Right renal pelvis (tissue), 4 donors: ENCODE measurements at places on chromosomes 1 and 21.

GRCh38 chr1:147717051-147717705 is 43.2 kb downstream of the GJA5 start:
- peak; percentile 50 for DNase-seq

DNA sequence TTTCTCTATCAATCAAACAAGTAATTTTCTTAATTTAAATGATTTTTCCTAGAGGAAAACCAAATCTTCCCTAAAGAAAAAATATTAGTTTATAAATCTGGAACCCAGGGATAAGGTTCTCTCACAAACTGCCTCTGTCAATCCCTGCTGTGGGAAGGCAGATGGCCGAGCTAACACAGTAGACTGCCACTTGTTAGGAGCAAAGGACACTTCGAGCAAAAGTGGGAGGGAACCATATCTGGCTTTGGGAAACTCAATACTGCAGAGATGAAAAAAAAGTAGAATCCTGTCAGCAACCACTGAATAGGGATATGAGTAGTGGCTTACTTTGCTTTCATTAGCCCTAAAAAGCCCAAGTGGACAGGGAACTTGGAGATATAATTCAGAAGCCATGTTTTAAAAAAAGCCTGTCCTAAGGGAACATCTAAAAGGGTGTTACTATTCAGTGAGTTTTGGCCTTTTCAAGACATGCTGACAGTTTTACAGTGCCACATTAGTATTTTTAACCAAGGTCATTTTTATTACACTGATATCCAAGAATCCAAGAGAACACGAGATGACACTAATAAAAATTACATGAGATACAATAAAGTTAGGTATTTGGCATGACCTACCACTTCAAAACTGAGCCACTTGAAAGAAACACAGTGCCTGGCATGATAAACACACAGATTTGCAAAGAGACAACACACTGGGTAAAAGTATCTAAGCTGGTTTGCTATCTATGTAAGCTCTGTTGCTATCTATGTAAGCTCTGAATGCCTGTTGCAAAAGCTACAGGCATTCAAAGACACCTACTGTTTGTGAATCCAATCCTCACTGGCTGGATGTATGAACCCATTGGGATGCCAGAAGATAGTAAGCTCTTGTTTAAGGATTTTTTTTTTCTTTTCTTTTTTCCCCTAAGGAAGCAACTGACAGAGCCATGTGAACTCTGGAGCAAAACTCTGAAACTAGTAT is 21.4 kb downstream of the TEX38 start:
- no peak for DNase-seq

DNA sequence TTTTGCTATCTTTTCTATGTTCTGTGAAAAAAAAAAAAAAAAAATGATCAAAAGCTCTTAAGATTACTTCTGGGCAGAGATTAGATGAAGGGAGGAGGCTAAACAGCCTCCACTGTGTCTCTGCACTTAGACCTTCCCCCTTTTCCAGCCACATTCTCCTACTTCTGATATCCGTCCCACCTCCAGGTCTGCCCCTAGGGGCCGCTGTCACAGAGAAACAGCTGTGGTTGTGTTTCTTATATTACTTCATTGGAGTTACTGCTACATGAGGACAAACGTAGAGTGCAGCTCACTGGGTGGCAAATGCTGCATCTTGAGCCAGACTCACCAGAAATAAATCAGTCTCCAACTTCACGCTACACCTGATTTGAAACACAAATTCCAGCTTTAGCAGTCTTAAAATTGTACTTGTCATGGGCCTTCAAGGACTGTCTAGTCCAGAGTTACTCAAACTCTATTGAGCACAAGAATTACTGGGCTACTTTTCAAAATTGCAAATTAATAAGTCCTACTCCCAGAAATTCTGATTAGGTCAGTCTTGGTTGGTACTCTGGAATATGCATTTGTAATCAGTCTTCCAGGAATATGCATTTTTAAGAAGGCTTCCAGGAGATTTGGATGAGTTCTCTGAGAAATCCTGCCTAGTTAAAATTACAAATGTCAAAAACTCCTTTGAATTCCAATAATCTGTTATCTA is 125.2 kb upstream of the PTBP2 start:
- DNase-seq, result no peak

GRCh38 chr1:66563094-66563800 is 29.3 kb downstream of the SGIP1 start:
- no peak for DNase-seq

DNA sequence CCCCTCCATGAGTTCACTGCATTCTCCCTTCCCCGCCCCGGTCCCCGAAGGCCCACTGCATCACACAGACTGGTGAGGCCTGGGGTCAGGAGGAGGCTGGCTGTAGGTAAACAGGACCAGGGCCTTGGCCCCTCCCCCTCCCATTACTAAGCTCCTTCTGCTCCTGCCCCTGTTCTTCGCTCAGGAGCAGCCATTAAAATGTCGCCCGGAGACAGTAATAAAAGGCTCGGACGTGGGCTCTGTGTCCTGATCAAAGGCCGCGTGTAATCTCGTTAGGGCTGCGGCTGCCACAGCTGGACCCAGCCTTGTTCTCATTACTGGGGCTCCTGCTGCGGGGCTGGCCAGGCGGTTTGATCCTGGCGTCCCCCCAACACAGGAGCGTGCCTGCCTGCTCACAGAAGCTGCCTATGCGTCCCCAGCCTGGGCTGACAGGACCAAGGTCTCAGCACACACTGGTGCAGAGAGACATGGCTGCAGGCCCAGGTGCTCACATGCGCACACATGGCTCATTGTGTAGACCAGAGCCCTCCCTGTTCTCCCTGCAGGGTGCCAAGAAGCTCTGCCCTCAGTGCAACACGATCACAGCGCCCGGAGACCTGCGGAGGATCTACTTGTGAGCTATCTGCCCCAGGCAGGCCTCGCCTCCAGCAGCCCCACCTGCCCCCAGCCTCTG is 24.0 kb downstream of the TMEM53 start:
- DNase-seq, result no peak

DNA sequence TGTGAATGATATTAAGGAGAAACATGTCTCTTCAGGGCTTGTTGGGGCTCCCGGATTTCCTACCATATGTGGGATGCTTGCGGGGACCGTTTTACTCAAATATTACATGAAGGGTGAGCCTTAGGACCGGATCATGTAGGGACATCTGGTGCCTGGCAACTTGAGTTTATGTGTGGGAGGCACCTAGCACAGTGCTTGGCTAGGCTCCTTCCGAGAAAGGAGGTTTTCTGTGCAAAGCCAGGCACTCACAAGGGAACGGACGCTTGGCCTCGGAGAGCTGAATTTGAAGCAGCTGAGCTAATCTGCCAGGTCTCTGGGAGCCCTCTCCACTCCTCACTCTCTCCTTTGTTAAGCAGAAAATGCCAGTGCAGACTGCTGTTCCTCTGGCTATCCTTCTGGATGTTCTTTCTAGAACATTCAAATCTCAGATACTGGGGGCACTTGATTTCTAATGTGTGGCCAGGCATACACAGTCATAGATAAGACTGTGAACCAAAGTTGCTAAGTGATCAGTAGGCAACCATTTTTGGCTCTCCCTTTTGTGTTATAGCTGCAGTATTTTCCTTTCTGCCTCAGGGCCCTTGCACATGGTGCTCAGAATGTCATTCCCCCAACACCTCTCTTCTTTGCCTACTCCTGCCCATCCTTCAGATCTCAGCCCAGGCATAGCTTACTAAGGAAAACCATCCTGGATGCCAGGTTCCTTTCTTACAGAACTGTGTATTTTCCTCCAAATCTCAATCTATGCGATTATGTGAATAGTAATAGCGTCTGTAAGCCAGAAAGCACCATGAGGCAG is 216.6 kb upstream of the CSF3R start:
- DNase-seq, result no peak

GRCh38 chr21:44521301-44521927 is 18.6 kb downstream of the KRTAP10-1 start:
- DNase-seq, result no peak

DNA sequence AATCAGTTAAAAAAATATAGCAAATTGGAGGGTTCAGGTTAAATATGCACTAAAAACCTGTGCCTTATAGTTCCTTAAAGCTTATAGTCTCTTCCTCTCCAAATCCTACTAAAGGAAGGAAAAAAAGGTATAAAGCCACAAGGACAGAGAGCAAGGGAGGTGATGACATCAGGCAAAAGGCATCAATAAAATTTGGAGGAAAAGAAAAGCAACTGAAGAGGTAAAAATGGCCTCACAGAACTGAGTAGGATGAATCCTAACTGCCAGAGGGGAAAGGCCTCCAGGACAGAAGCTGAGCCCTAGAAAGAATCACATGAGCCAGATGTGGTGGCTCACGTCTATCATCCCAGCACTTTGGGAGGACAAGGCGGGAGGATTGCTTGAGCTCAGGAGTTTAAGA is 8.1 kb downstream of the CCSAP start:
- no peak for DNase-seq

- DNase-seq, result no peak
Observed at GRCh38 chr1:237638555-237638954, 252.2 kb downstream of the ZP4 start.

DNA sequence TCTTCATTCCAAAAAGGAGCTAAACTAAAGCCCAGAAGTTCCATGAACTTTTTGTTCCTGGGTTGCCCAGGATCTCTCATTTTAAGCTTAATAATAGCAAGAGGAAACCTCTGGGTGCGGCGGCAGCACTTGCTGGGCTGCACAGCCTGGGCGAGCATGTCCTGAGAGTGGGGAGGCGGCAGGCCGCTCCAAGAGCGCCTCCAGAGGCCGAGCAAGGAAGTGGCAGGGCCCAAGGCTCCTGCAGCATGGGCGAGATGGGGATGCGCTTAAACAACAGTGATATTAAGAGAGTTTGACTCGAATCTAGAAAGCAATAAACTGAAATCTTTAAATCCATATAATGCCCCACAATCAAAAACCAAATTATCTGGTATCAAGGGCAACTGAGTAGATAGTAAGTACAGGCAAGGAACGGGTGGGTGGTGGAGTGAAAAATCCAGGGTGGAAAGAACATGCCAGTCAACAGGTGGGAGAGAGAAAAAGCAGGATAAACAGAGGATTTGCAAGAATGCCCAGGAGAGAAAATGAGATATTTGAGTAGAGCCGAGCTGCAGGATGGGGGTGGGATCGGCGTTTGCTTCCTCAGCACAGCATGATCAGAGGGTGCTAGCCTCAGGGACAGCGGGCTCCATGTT is 14.1 kb upstream of the TNR start:
- no peak for DNase-seq

DNA sequence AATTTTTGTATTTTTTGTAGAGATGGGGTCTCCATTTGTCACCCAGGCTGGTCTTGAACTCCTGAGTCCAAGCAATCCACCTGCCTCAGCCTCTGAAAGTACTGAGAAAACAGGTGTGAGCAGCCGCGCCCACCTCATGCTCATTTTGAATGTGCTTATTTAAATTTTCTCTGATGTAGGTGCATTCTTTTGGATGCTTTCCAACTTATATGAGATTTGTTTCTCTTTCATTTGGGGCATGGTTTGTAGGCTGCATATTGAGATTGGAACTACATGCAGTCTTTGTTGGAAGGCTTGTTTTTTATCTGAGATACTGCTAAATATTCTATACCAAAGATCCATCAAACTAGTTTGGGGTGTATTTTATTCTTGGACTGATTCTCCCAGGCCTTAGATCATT is 81.0 kb upstream of the IVNS1ABP start:
- no peak for DNase-seq

GRCh38 chr1:46653405-46653958 is 14.7 kb downstream of the ATPAF1 start:
- peak; percentile 27 for DNase-seq

DNA sequence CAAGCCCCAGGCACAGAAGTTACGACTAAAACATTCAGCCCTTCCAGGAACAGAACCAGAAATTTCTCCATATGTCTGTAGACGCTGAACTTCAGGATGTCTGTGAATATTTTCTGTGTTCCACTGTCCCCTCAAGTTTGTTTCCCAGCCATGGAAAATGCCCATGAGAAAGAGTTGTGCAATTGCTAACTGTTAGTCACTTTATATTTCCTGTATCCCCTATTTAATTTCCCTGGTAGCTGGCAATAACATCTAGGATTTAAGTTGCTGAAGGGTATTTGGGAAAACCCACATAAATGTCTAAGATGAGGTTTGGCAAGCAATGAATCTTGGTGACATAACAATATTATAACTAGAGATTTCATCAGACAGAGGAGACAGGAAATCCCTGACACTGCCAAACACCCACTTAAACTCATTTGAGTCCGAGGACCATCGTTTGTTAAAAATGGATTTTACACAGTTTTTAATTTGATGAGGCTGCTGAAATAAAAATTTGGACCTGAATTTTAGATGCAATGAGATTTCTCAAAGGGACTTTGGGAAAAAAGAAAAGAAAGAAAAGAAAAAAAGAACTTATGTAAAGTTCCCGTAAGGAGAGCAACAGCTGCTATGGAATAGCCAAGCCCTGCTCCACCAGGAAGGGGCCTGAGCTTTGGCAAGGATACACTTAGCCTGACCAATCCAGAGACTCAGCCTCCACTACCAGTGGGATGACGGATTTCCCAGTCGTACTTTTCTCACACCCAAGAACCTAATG is 21.8 kb upstream of the ERRFI1 start:
- no peak for DNase-seq

DNA sequence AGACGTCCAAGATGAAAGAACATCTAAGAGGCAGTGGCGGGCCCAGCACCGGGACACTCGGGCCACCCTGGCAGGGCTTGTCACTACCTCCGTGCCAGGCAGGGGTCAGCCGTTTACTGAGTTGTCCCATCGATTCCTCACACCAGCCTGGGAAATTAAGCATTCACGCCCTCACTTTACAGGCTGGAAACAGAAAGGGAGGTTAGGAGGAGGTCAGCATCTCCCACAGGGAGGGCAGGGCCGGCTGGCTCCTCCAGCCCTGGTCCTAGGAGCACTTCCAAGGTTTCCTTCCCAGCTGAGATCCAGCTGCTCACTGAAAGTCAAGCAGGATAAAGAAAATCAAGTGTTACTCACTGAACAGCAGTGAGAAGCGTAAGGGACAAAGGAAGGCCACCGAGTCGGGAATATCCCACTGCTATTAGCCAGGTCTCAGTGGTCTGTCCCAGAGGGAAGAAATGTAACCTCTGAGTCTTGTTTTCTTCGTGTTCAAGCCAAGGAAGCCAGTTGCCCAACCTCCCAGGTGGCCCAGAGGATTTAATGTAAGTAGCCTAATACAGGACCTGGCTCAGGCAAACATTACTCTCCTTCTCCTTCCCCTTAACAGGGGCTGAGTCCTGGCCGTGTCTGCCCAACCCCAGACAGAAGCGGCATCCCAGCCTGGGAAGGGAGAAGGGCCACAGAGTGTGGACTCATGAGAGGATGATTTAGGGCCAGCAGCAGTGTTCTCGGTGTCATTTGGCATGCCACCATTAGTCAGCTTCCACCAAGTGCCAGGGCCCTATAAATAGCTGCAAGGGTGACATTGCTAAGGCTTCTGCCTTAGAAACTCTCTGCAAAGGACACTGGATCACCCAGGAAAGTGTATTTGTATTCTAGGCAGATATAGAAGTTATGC is 203.1 kb upstream of the GALNT2 start:
- DNase-seq, result no peak

- DNase-seq, result no peak
Observed at GRCh38 chr1:147177611-147178380, 5.5 kb upstream of the PRKAB2 start.

DNA sequence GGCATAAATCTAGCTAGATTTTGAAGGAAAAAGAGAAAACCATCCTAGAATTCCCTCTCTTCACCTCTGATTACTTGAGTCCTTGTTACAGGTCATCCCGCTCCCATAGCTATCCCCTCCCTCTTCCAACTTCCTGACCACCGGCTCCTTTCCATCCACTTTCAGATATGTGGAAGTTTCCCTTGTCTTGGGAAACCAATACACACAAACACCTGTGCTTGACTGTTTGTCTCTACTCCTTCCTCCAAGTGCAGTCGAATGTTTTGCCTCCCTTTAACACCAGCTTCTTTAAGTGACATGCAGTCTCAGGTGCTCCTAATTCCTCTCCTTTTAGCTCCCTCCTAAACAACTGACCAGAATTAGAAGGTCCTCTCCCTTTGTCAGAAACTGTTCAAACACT is 70.0 kb downstream of the PTGER3 start:
- DNase-seq, result no peak
